ENCODE measurements at places on chromosomes 1 and 21.

DNA sequence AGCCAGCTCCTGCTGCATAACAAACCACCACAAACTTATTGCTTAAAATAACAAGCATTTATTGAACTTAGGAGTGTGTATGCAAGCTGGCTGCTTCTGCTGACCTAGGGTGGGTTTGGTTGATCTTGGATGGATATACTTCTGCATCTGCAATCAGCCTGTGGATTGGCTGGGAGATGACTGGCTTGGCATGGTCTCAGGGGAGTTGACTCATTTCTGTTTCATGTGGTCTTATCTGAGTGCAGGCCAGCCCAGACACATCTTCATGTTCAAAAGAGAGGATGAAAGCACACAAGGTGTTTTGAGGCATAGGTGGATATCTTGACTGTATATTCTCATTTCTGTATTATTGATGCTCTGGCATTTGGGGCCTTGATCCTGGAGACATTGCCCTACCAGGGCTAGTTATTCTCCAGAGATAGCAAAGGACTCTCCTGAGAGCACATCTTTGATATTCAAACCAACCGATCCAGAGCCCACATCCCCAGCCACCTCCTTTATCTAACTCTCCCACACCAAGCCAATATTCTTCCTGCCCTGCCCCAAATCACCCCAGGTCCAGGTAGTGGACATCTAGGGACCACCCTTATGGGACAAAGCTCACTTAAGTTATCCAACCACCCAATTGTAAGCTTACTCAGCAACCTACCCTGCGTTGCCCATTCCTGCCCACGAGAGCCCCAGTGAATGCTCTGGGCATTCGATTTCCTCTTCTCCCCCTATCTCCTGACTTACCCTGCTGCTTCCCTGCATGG, 350.8 kb downstream of the PTPRU start:
- DNase-seq = no peak

- no peak for DNase-seq
Observed at GRCh38 chr1:7145947-7146346, 360.7 kb downstream of the CAMTA1 start.

DNA sequence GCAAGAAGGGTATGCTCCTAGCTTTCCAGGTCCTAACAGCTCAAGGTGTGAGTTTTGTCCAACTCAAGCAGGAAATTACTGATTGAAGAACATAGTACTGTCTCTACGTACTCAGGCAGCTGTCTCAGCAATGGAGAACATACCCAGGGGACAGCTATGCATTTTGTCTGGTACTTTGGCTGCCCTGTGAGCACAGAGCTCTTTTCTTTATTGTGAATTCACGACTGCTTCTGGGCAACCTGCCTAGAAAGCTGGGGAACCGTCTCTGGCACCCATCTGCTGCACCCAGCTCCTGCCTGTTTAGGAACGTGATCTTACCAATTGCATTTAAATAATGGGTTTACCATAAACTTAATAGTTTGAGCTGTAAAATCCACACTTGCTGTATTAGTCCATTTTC, 258.1 kb downstream of the HHAT start:
- no peak for DNase-seq

DNA sequence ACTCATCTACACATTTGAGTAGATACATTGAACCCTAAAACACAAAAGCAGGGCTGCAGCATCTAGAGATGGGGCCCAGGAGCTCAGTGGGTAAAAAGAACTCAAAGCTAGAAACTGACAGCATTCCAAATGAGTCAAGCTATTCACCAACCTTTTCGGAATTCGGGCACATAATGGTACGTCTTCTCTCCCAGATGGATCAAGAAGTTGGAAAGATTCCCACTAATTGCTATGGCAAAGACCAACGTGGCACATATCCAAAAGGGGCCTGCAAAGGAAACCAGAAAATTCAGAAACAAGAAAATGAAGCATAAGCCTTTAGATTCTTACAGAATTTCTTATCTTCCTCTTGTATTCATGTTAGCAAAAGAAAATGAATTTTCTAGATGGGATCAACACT, 18.4 kb downstream of the YIPF1 start:
- no peak for DNase-seq

GRCh38 chr21:42300956-42301355, 14.3 kb downstream of the TFF3 start:
- DNase-seq = no peak

DNA sequence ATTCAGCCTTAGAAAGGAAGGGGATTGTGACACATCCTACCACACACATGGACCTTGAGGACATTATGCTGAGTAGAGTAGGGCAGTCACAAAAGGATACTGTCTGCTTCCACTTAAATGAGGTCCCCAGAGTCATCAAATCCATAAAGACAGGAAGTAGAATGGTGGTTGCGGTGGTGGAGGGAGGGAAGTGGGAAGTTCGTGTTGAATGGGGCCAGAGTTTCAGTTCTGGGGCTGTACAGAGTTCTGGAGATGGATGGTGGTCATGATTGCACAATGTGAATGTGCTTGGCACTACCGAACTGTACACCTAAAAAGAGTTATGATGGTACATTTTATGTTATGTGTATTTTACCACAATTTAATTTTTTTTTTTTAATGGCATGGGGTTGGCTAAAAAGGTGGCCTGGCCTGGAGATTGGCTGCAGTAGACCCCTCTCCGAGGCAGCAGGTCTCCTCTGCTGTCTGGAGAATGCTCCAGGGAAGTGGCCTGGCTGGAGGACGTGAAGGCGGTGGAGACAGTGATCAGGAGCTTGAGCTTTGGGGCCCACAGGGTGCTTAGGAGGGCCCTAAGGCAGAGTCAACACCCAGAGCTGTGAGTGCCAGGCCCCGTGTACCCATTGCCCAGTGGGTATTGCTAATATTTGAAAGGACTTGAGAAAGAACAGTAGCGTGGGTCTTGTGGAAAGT, 30.4 kb downstream of the IFNGR2 start:
- no peak for DNase-seq
